ENCODE measurements at places on chromosomes 13 and 19. TPM values are rescaled to one million over a fixed set of nuclear protein-coding genes. Genes with fewer than 3 reads are reported as not detected.

The LACC1 gene
- polyA plus RNA-seq: 0.49 TPM

DNA sequence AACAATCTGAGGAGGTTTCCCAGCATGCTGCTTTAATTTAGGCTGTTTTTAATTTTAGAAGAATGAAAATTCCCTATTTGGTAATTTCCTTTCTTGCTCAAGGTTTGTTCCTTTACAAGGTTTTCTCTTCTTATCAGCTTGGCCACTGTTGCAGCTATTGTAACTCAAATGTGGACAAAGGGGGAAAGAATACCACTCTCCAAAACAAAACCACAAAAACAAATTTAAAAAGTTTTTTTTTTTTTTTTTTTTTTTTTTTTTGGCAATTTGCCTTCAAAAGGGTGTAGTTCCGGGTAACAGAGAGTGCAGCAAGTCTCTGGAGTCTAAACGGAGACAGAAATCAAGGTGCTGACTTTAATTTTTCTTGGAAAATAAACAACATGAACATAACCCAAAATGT is 306.4 kb upstream of the ARGLU1 start:
- DNase-seq: no peak

- DNase-seq: no peak
These were observed 118.5 kb downstream of the STK24 start for GRCh38 chr13:98458431-98458830.

GRCh38 chr19:3538965-3539755 is at the start of gene TEKTIP1:
Gene TEKTIP1, plus strand, starts transcription at chr19:3539174. Its CDS starts 4 bp downstream, at chr19:3539178.
- DNase-seq: no peak

DNA sequence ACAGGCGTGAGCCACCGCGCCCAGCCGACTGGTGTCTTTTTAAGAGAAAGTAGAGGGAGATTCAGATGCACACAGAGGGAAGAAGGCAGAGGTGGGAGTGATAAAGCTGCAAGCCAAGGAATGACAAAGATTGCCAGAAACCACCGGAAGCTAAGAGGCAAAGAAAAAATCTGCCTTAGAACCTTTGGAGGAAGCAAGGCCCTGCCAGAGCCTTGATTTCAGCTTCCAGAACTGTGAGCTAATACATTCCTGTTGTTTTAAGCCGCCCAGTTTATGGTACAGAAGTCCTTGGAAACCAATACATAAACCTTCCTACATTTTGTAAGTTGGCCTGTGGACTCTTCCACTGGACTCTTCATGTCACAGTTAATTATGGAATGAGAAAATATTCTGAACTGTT is 71.7 kb upstream of the SOX21 start:
- no peak for DNase-seq

The PTGER1 gene
- polyA plus RNA-seq: 0.20 TPM

Data from H1 (cell line).